ENCODE measurements at places on chromosomes 1 and 21. TPM values are rescaled to one million over a fixed set of nuclear protein-coding genes. Genes with fewer than 3 reads are reported as not detected.

- no peak for DNase-seq
- H3K27ac ChIP-seq: no peak overlapping the region
- no peaks in the 10 kb centered on the region for H3K4me1 ChIP-seq
- H3K4me3 ChIP-seq: no peak overlapping the region
- no peaks in the 10 kb centered on the region for H3K27me3 ChIP-seq
Measured at GRCh38 chr1:184210031-184210430, 158.5 kb downstream of the TSEN15 start.

DNA sequence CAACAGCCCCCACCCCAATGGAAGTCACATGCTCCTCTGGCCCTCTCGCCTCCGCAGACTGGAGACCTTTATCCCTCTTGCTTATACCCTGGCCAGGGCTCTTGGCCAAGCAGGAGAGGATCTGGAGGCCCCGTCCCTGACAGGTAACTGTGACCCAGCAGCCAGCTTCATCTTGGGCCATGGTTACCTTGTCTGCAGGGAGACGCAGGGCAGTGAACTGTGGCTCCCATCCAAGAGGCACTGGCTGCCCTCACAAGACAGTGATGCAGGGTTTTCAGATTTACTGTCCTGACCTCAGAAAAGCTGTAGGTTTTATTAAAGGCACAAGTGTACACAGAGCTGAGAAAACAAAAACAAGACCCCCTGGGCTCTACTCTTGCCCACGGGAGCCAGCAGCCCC, 96.7 kb upstream of the KLHDC7A start:
- no peak overlapping the region for H3K27ac ChIP-seq
- H3K36me3 ChIP-seq: no peaks in the 10 kb centered on the region
- no peak overlapping the region for H3K4me3 ChIP-seq

DNA sequence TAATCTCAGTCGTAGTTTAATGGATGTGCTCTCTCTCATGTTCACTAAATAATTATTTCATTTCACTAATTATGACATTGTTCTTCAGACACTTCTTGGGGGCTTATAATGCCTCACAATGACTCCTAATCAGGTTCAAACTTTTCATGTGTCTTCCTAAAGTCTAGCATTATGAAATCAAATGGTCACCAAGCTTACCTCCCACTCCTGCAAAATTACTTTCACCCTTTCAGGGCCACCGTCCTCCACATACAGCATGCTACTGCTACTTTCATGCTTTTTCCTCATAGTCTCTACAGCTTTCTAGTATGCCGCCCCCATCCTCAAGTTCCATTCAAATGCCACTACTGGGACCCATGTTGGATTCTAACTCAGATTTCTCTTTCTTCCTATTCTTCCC, 59.8 kb upstream of the C1orf53 start:
- no peak for DNase-seq
- H3K27ac ChIP-seq: no peak overlapping the region
- H3K4me3 ChIP-seq: no peak overlapping the region
- H3K36me3 ChIP-seq: no peaks in the 10 kb centered on the region

DNA sequence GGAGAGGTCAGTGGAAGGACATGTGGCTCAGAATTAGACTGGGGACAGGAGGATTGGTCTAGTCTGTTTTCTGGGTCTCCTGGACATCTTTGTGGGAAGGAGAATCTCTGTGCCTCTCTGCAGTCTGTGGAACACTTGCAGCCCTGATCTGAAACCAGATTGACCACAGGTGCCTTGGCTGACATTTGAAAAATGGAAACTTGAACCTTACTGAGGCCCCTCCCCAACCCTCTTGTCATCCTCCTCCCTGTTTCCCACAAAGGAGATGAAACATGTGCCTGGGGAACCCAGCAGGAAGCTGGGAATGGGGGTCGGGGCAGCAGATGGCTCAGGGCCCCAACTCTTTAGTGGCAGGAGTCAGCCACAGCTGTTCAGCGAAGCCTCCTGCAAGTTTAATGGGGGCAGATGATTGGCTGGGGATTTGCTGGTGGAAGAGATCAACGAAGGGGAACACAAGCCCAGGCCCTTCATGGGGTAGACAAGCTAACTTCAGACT, 18.1 kb downstream of the VASH2 start:
- H3K27ac ChIP-seq: no peak overlapping the region
- H3K27me3 ChIP-seq: no peaks in the 10 kb centered on the region
- no peaks in the 10 kb centered on the region for H3K4me1 ChIP-seq
- no peak overlapping the region for H3K4me3 ChIP-seq

DNA sequence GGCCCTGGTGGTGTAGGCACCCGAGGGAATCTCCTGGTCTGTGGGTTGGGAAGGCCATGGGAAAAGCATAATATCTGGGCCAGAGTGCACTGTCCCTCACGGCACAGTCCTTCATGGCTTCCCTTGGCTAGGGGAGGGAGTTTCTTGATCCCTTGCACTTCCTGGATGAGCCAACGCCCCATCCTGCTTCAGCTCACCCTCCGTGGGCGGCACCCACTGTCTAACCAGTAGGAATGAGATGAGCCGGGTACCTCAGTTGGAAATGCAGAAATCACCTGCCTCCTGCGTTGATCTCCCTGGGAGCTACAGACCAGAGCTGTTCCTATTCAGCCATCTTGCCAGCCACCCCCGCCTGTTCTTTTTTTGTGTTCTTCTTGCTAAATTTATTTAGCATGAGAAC, 134.4 kb downstream of the LEPR start:
- H3K27me3 ChIP-seq: no peaks in the 10 kb centered on the region
- H3K36me3 ChIP-seq: no peaks in the 10 kb centered on the region
- no peaks in the 10 kb centered on the region for H3K4me1 ChIP-seq

- no peak overlapping the region for H3K27ac ChIP-seq
- no peak overlapping the region for H3K4me3 ChIP-seq
- H3K4me1 ChIP-seq: peaks cover 24% of the 10 kb centered on the region
- no peaks in the 10 kb centered on the region for H3K27me3 ChIP-seq
- no peak for DNase-seq
- no peaks in the 10 kb centered on the region for H3K36me3 ChIP-seq
Measured at GRCh38 chr1:27575840-27576331, 28.1 kb downstream of the AHDC1 start.

DNA sequence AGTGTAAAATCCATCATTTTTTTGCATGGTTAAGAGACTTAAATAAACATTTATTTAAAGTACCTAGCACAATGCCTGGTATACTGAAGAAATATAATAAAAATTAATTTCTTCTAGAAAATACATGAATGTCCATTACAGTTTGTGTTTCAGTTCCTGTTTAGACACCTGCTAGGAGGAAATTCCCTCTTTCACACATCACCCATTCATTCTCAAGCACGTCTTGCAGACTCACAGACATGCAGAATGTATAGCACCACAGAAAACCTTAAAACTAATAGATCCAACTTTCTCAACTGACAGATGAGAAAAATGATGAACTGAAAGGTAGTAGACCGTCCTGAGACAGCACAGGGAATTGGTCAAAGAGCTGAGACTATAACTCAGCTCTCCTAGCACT, 172.2 kb upstream of the C8B start:
- H3K36me3 ChIP-seq: no peaks in the 10 kb centered on the region
- H3K4me3 ChIP-seq: no peak overlapping the region
- no peak for DNase-seq
- no peaks in the 10 kb centered on the region for H3K27me3 ChIP-seq
- no peak overlapping the region for H3K27ac ChIP-seq

GRCh38 chr1:240844486-240844885, 232.5 kb upstream of the GREM2 start:
- H3K4me1 ChIP-seq: no peaks in the 10 kb centered on the region
- H3K4me3 ChIP-seq: no peak overlapping the region
- no peaks in the 10 kb centered on the region for H3K27me3 ChIP-seq
- DNase-seq: no peak

DNA sequence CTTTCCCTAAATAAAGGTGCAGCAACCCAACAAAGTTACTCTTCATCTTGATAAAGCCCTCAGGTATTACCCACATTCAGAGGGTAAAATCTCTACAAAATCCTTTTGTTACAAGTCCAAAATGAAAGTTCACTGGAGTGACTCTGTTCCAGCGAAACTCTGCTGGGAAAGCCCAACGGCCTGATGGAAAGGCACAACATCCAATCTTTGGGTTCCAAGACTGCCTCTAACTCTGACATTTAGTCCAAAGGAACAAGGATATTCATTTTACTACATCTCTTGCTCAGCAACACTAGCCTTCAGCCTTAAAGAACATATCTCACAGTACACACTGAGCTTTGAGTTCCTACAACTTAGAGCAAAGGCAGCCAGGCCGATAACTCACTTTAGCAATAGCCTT, 42.1 kb downstream of the TGFBR3 start:
- H3K36me3 ChIP-seq: no peaks in the 10 kb centered on the region
- peaks cover 24% of the 10 kb centered on the region for H3K4me1 ChIP-seq
- no peaks in the 10 kb centered on the region for H3K27me3 ChIP-seq
- no peak overlapping the region for H3K4me3 ChIP-seq

GRCh38 chr1:246093230-246093629, 413.8 kb downstream of the SMYD3 start:
- H3K36me3 ChIP-seq: no peaks in the 10 kb centered on the region
- no peaks in the 10 kb centered on the region for H3K4me1 ChIP-seq
- DNase-seq: no peak
- no peak overlapping the region for H3K27ac ChIP-seq
- no peak overlapping the region for H3K4me3 ChIP-seq
- H3K27me3 ChIP-seq: no peaks in the 10 kb centered on the region

DNA sequence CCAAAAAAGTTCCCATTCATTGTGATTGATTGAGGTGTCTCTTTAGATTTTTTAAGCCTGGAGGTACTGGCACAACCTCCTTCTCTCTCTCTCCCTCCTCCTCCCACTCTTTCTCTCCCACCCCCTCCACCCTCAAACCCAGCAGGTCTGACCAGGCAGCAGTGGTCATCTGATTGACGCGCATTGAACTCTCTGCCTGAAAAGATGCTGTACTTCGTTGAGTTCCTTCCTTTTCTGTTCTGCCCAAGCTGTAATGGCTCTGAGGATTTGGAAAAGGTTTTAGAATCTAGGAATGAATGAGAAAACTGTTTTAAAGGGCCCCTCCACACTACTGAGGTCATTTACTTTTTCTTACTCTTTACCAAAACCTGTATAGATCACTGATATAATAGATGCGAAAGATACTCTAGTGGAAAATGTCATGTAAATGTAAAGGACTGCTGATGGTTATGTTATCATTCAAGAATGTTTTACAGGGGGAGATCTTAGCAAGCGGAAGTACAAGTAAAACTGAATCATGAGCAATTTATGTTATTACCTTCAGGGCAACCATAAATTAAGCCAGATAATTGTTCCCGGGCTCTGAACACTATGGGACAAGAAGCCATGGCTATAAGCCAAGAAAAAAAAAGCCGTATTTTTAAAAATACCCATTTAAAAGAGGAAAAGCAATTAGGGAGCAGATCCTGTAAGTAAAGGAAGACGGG, 25.2 kb upstream of the DYRK1A start:
- DNase-seq: no peak
- no peaks in the 10 kb centered on the region for H3K27me3 ChIP-seq
- no peaks in the 10 kb centered on the region for H3K36me3 ChIP-seq
- H3K4me3 ChIP-seq: no peak overlapping the region
- no peak overlapping the region for H3K27ac ChIP-seq

GRCh38 chr1:204106825-204107224, 33.9 kb downstream of the SOX13 start:
- H3K27ac ChIP-seq: no peak overlapping the region
- DNase-seq: no peak
- H3K27me3 ChIP-seq: no peaks in the 10 kb centered on the region
- no peaks in the 10 kb centered on the region for H3K36me3 ChIP-seq
- H3K4me1 ChIP-seq: peaks cover 24% of the 10 kb centered on the region

DNA sequence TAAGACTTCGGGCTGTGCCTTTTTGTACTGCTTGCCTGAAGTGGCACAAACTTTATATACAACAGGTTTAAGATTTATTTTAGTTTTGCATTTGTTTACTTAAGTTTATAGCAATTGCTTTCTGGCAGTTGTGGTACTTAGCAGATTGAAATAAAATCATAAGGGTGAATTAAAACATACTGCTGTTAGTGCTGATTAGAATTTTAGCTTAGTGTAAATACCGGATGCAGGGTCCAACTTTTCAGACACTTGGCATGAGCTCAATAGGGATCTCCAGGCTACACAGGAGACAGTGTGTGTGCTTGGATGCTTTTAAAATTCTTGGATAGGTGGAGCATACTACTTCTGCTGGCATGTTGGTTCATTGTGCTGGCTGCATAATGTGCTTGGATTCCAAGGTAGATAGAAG, 159.6 kb downstream of the NFIA start:
- H3K4me1 ChIP-seq: no peaks in the 10 kb centered on the region
- no peak overlapping the region for H3K4me3 ChIP-seq
- no peaks in the 10 kb centered on the region for H3K27me3 ChIP-seq
- no peak for DNase-seq
- H3K36me3 ChIP-seq: no peaks in the 10 kb centered on the region

DNA sequence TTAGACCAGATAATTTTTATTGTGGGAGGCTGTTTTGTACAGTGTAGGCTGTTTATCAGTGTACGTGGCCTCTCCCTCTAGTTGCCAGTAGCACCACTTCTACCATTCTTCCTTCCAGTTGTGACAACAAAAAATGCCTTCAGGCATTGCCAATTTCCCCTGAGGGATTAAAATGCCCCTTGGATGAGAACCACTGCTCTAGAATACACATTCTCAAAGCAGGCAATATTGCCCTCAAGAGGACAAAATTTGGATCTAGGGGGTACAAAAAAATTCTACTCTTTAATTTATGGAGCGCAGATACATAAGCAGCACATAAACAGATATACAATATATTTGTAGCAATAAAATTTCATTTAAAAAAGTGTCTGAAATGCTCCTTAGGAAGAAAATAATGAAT, 674.6 kb downstream of the PTPRC start:
- no peaks in the 10 kb centered on the region for H3K4me1 ChIP-seq
- no peaks in the 10 kb centered on the region for H3K27me3 ChIP-seq
- no peaks in the 10 kb centered on the region for H3K36me3 ChIP-seq
- no peak overlapping the region for H3K4me3 ChIP-seq
- no peak overlapping the region for H3K27ac ChIP-seq

GRCh38 chr1:68370101-68370915, 79.4 kb downstream of the RPE65 start:
- no peaks in the 10 kb centered on the region for H3K4me1 ChIP-seq
- no peak for DNase-seq
- no peak overlapping the region for H3K27ac ChIP-seq
- no peaks in the 10 kb centered on the region for H3K36me3 ChIP-seq
- H3K4me3 ChIP-seq: no peak overlapping the region

GRCh38 chr1:5389101-5389885, 602.9 kb downstream of the NPHP4 start:
- no peak overlapping the region for H3K4me3 ChIP-seq
- H3K27me3 ChIP-seq: no peaks in the 10 kb centered on the region
- H3K36me3 ChIP-seq: no peaks in the 10 kb centered on the region
- no peaks in the 10 kb centered on the region for H3K4me1 ChIP-seq
- DNase-seq: no peak

GRCh38 chr21:26125433-26126167, 45.0 kb downstream of the APP start:
- H3K4me3 ChIP-seq: no peak overlapping the region
- no peak overlapping the region for H3K27ac ChIP-seq
- H3K27me3 ChIP-seq: no peaks in the 10 kb centered on the region
- DNase-seq: no peak
- H3K4me1 ChIP-seq: peaks cover 4% of the 10 kb centered on the region
- no peaks in the 10 kb centered on the region for H3K36me3 ChIP-seq

Gene FAM72B
- polyA plus RNA-seq: 0.37 TPM

Gene FCER1G
- 77.1 TPM for polyA plus RNA-seq

Gene PALMD
- polyA plus RNA-seq: 24.0 TPM

Gene DNAJC28
- 2.9 TPM for polyA plus RNA-seq

Gene IFI44L
- 2.4 TPM for polyA plus RNA-seq

Gene BCAS2
- 33.5 TPM for polyA plus RNA-seq

Gene GPR52
- not detected for polyA plus RNA-seq
